ENCODE measurements at places on chromosomes 7 and 10.

DNA sequence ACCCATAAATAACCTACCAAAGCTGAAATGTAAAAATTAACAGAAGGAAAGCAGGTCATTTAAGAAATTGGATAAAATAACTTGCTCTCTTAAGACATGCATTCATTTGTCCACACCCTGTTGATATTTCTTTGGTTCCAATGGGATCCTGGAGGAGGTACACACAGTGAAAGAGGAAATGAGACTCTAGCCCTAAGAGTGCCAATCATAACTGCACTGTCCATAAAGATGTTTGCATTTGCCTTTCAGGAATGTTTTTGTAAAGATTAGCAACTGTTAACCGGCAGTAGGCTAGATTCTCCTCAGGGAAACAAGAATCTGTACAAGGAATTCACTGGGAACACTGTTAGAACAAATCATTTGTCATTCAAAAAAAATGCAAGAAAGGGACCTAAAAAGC lies 61.0 kb downstream of the MEOX2 start:
- no peak for DNase-seq

DNA sequence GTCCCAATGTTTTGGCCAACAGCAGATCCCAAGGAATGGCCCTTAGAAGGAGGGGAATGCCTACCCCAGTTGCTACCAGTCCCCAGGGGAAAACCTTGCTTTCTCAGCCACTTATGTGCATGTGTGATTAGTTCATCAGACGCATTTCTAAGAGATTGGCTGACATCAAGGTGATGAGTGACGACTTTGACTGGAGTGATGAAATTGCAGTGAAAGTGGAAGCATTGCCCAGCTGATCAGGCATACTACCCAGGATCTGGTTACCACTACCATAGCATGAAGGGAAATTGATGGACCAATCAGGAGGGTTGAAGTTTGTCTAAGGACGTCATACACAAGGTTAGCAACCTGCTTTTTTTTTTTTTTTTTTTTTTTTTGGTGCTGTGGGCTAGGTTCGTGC lies 90.3 kb upstream of the ELMO1 start:
- DNase-seq = no peak

DNA sequence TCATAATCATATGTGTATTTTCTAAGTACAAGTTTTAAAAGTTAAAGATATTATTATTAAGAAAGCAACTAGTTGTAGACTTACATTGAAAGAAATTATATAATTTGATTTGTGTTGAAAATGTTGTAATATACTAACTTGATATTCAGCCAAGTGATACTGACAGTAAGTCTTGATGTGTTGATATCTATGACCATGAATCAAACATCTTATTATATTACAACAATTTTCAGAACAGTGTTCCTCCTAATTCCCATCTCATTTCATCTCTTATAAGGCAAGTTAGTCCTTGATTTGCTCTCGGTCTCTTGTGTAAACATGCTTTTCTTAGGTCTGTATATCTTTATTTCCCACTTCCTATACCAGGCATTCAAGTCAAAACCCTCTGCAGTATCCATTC lies 269.2 kb upstream of the SEMA3E start:
- DNase-seq = no peak

GRCh38 chr7:47586925-47587324 lies 5.0 kb upstream of the TNS3 start:
- DNase-seq = no peak

DNA sequence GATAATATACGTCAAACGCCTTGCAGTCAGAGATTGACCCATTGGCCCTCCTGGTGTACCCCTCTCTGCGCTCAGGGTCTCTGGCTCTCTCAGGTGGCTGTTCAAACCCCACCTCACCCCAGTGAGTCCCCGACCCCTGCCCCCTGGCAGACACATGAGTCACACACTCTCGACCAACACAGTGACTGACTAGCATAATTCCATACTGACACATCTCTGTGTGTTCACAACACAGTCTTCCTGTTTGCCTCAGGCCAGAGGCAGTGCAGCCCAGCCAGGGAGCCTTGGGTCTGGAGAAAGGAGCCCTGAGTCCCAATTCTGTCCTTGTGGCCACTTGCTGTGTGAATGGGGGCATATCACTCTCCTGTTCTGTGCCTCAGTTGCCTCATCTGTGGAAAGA lies 40.1 kb downstream of the PALD1 start:
- DNase-seq = no peak

- DNase-seq = no peak
Measured at GRCh38 chr7:41122256-41122987, 580.5 kb downstream of the INHBA start.

- DNase-seq = no peak
Measured at GRCh38 chr10:98466861-98467505, 20.2 kb upstream of the HPS1 start.

GRCh38 chr10:11899067-11899876 lies 76.1 kb downstream of the PROSER2 start:
- DNase-seq = no peak

DNA sequence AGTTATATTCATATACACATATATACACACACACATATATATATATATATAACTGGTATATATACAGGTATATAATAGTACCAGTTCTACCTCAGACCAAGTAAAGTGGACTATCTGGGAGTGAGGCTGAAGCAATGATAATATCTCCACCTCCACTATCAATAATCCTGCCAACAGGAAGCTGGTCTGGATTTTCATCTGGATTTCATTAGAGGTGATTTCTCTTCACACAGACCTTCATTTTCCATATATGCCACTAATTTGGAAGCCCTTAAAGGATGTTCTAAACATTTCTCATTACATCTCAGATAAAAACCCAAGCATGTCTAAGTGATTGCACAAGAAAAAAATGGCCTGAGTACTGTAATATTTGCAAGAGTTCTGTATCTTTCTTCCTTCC lies 1.7 kb upstream of the SLC35B4 start:
- no peak for DNase-seq

DNA sequence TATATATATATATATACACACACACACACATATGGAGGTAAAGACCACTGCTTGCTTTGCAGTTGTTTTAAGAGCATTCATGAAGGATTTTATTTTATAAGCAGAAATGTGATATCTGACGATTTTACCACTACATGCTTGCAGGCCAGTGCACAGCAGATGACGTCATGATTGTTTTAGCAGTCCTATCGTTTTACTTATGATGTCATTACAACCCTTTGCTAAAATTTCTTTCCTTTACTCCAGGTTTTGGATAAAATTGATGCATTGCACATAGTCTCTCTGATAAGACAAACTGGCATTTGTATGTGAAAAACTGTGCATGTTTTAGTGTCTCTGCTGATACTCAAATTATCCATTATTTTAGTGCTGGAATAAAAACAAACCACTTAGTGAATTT lies 9.2 kb downstream of the EGFR start:
- DNase-seq = no peak

DNA sequence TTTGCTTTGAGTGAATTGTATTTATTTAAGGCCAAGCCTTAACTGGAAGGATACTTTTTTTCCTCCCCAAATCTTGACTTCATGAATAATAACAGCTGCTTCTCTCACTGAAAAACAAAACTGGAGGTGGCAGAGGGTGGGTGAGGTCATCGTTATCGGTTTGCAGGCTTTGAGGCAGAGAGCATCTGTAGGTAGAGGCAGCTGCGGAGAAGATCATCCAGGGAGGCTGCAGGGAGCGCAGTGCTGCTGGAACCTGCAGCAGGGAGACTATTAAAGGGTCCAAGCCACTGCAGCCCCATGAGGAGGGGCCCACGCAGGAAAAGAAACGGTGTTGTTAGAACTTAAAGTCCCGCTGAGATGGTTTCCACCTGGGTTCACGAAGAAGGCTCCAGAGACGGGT lies 112.1 kb upstream of the SDK1 start:
- no peak for DNase-seq

DNA sequence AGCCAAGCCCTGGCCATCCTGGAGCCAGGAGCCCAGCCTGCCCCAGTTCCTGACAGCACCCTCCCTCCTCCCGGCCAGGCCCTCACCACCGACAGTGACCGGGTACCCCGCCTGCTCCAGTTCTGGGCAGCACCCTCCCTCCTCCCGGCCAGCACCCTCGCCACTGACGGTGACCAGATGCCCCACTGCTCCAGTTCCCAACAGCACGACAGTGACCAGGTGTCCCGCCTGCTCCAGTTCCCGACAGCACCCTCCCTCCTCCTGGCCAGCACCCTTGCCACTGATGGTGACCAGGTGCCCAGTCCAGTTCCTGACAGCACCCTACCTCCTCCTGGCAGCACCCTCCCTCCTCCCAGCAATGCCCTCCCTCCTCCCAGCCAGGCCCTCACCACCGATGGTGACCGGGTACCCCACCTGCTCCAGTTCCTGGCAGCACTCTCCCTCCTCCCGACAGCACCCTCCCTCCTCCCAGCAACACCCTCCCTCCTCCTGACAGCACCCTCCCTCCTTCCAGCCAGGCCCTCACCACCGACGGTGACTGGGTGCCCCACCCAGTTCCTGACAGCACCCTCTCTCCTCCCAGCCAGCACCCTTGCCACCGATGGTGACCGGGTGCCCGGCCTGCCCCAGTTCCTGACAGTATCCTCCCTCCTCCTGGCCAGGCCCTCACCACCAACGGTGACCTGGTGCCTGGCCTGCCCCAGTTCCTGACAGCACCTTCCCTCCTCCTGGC lies 40.3 kb downstream of the VIPR2 start:
- DNase-seq = peak; percentile 27

DNA sequence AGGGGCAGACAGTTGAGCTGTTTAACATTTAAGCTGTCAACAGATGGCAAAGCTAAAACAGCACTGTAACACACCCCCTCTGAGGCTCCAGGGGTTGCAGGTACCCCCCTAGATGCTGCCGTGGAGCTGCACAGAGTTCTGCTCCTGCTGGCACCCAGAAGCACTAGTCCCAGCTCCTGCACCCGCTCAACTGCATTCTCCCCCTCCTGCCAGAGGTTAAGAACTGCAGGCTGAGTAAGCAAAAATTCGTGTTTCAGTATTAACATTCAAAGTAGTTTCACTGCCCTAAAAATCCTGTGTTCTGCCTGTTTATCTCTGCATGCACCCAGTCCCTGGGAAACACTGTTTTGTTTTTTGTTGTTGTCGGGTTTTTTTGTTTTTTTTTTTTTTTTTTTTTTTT lies 790.8 kb upstream of the KCND2 start:
- DNase-seq = peak; percentile 2

DNA sequence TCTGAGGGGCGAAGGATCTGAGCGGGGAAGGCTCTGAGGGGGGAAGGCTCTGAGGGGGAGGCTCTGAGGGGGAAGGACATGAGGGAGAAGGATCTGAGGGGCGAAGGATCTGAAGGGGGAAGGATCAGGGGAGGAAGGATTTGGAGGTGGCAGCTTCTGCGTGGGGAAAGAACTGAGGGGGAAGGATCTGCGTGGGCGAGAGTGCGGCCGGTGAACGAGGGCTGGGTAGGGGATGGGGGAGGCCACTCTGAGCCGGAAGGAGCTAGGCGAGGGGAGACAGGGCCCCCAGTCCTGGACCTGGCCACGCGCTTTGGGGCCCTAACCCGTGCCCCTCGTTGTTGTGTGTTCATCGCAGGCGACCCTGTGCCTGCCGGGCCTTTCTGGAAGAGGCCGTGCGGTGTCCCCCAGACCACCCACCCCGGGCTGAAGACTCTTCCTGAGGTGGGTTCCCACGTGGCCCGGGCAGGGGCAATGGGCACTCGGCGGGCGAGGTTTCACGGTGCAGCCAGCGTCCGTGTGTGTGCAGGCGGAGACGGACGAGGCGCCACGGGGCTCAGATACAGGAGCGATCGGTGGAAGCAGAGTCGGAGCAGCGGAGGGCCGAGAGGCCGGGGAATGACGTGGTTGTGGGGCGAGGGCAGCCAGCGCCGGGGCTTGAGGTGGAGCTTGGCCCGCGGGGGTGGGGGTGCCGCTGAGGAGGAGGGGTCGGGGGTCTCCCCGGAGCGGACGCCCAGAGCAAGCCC lies 2.0 kb downstream of the CALY start:
- DNase-seq = no peak

- DNase-seq = peak; percentile 79
Measured at GRCh38 chr7:74575083-74575784, 82.3 kb upstream of the GTF2I start.

- no peak for DNase-seq
Measured at GRCh38 chr10:97481071-97481470, 17.2 kb downstream of the MMS19 start.

DNA sequence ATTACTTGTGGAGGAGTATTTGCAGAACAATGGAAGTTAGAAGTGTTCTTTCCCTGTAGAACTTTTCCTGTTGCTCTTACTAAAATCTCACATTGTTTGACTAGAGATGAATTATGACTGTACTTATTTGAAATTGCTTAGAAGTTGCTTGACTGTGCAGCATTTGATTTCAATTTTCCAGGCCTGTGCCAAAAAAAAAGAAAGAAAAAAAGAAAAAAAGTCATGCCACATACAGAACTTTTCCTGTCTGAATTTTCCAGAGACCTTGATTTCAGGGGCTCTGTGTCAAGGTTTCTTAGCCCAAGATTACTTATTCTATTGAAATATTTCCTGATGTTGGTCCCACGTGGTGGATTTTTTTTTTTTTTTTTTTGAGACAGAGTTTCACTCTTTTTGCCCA lies 3.5 kb upstream of the FAM171A1 start:
- DNase-seq = no peak

DNA sequence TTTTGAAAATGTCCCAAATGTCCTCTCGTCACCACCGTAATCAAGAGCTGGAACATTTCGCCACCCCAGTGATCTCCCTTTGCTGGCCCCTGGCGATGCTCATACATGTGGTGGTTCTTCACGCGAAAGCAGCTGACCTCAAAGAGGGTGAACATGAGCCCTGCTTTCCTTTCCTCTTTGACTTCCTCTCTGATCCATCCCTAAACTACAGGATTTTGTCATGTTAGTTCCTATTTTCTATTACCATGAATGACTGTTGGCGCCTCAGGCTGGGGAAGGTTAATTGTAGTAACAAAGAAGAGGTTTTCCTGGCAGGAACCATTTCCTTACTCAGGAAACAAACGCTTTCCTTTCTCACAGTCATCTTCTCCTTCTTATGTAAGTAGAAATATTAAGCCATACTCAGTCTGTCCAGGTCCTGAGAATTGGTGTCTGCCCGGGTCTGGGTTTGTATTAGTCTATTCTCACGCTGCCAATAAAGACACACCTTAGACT lies 114.5 kb downstream of the INSYN2A start:
- no peak for DNase-seq

DNA sequence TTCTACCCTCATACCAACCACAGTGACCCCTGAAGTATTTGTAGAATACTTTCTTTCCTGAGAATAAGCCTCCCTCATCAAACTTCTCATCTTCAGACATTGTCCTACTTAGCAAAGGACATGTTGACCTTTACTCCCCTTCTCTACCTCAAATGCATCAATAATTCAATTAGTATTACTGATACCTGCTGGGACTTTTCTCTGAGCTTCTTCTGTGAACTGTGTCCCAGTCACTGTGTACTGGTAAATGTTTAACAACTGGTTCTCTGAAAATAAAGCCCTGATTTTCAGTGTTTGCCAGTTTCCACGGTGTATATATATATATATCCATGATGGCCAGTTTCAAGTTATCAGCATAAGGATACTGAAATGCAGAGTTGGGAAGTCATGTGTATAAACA lies 12.2 kb downstream of the PANK1 start:
- DNase-seq = no peak

- DNase-seq = no peak
Measured at GRCh38 chr10:17504547-17505245, 50.3 kb upstream of the ST8SIA6 start.
